Head of caudate nucleus (tissue), 42 donors: ENCODE measurements at places on chromosomes 2 and 18.

DNA sequence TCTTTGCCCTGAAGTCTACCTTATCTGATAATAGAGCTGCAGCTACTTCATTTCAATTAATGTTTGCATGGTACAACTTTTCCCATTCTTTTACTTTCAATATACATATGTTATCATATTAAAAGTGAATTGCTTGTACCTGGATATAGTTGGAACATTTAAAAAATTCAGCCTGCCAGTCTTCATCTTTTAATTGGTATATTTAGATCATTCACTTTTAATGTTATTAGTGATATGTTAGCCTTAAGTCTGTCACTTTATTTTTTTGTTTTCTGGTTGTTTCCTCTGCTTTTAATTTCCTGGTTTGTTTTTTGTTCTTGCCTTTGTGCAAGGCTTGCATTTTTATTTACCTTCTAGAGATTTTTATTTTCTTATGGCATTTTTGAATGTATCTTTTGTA, 158.2 kb downstream of the GALNT1 start:
- DNase-seq, result no peak

- DNase-seq, result no peak
These were observed 11.0 kb upstream of the LRRFIP1 start for GRCh38 chr2:237616373-237616733.

GRCh38 chr2:99613980-99614379, 124.2 kb upstream of the REV1 start:
- DNase-seq, result no peak

DNA sequence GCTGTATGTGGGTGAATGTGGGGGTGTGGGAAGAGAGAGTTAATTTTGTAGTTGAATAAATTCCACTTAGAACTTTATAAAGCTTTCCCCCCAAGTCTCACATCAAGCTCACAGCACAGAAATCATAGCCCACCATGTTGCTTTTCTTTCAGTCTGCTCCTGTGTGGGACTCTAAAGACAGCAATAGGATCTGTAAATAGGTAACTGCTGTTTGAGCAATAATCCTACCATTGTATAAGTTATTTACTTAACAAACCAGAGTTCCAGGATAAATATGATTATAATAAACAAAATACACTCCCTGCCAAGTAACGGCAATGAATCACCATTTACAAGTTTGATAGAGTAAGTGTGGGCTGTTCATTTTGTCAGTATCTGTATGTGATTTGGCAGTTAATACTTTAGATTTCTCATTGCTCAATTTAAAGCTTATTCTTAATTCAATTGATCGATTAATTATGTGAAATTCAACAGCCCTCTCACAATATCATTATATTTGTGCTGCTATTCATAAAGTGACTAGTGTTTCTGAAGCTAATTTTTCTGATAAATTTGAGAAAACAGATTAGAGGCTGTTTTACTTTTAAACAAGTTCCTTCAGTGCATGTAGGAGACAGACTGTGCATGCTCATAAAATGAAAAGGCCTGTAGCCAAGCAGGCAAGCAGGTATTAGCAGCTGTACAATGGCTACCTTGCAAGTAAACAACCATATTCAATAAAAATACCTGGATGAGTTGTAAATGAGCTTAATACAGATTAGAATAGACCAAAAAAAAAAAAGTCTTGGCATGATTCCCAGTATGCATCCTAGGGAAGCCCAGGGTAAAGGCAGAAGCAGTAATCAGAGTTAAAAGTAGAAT, 142.7 kb downstream of the PDE11A start:
- DNase-seq, result no peak

DNA sequence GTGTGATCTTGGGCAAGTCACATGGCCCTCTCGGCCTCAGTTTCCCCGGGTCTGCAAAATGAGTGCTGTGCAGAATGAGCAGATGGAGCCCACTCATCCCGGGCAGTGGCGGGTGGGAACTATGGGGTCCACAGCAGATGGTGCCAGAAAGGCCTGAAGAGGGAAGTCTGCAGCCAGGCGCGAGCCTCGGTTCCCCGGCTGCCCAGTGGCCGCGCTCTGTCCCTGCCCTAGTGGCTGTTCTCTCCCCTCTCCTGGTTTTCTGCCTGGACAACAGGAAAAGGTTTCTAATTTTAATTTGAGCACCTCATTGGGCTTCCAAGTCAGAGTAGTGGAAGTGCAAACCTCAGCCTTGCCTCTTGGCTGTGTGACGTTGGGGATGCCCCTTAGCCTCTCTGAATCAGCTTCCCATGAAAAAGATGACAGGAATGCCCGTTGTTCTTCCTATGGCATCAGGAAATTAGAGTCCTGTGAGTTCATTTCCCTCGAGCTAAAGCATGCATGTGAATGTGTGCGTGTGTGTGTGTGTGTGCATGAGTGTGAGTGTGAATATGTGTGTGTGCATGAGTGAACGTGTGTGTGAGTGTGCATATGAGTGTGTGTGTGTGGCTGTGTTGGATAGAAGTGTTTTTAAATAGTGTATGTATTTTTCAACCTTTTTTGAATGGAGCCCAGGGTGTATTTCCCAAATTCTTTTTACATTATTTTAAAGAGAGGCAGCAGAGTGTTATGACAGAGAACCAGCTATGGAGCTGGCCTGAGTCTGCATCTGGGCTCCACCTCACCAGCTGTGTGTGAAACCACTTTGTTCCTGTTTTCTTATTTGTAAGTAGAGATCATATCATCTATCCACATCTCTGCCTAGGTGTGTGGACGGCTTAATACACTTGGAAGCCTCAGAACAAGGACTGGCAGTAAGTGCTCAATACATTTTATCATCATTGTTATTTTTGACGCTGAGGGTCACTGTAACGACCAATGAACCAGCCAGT, 41.3 kb downstream of the RRM2 start:
- no peak for DNase-seq

DNA sequence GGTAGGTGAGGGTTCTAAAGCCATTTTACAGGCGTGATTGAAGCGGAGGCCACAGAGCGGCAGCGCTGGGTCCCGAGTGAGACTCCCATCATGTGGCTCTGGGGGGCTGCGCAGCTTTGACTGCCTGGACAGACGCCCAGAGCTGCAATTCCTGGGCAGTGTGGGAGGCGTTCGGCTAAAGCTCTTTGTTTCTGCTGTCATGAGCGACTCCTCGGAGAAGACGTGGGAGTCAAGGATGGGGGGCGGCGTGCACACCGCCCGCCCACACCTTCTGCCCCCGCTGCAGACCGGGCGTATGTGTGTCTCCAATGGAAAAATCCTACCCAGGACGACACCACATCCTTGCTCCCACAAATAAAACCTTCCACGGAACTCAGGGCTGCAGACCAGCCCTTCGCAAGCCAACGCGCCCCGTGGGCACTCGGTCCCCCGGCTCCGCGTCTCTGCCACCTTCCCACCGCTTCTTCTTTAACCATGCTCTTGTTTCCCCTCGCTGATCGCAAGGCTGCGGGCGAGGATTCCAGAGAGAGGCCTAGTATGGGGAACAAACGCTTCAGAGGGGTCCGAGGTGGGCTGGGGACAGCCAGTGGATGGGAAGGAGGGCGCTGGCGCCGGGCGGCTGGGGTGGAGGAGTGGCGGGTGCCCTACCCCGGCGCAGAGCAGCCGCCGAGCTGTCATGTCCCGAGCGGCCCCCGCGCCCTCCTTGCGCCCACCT, 680 bp upstream of the LBH start:
- peak; percentile 29 for DNase-seq

DNA sequence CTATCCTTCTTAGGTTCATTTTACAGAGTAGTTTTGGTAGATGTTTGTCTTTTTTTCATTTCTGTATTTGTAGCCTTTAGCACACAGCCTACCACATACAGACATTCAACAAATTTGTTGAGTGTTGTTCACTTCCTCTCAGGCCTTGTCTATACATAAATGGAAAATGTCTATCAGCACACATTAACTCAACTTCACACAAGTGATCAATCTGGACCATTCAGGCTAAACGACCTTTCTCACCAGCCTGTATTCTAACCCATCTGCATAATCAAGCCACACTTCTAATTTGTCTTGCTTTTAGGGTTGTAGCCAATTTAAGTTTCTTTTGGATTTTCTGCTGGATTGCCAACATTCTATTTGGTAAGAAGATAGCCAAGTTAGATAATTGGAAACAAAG, 59.9 kb upstream of the DARS1 start:
- DNase-seq, result no peak

- DNase-seq, result peak; percentile 60
These were observed 1060.6 kb upstream of the FANCL start for GRCh38 chr2:59301466-59302402.

GRCh38 chr2:216113572-216113971, 4.4 kb downstream of the XRCC5 start:
- no peak for DNase-seq

DNA sequence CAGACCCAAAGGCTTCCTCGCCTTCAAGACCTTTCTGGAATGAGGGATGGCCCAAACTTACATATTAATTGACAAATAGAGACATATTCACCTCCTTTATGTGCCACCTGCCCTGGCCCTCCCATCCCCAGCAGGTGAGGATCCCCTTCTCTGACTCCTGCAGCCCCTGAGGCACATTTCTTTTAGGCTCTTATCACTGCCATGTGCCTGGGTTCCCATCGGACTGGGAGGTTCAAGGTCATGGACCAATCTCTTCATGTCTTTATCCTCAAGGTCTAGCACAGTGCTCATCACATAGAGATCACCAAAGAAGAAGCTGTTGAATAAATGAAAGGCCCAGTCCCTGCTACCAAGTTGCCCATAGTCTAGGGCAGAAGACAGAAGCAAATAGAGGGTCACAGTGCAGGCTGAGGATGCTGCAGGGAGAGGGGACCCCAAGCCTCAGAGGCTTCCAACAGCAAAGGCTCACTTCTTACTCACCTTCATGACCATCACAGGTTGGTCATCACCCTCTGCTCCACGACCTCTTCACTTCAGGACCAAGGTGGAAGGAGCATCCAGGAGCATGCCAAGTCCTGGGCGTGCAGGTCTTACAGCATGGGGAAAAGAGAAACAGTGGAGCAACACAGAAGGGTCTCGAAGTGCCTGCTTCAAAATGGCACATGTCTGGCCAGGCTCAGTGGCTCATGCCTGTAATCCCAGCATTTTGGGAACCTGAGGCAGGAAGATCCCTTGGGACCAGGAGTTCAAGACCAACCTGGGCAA, 193.9 kb downstream of the SMAD2 start:
- DNase-seq, result no peak

DNA sequence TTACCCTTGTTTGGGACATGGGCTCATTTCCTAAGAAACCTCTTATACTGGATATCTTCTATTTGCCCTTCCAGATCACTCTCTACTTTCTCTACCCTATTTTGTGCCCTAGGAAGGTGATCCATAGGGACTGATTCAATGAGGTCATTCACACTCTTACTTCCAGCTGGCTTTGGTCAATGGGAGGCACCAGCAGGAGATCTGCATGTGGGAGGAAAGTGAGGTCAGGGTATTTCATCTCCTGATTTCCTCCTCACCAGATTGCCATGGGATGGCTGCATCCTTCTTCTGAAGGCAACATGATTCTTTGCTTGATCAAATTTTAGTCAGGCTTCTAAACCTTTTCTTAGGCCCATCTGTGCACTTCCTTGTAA, 15.2 kb downstream of the M1AP start:
- no peak for DNase-seq

DNA sequence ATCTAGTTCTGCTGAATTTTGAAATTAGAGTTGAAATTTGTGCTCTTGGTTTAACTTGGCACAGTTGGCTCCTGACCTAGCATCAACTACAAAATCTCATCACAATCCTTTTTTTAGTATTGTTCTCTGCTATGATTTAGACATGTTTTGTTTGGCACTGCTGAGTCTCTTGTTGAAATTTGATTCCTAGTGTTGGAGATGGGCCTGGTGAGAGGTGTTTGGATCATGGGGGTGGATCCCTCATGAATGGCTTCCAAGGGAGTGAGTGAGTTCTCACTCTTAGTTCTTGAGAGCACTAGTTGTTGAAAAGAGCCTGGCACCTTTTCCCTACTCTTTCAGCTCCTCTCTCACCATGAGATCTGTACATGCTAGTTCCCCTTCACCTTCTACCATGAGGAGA, 605.6 kb upstream of the SLC39A10 start:
- DNase-seq, result no peak

DNA sequence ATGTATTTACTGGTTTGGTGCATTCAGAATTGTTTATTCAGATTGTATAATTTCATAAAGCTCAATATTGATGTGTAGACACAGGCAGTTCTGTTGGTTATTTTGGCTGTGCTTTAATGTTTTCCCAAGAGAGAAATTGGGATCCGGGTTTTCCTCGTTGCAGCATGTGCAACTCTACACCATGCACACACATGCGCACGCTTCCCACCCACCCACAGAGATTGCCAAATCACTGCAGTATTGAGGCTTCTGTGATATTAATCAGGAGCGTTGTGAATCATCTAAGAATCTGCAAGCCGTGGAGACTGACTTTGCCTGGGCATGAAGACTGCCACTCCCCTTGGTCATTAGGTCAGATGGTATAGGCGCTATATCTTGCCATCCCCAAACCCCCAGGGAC, 571.5 kb downstream of the SLC4A3 start:
- no peak for DNase-seq

- no peak for DNase-seq
These were observed 68.5 kb upstream of the WDR75 start for GRCh38 chr2:189372688-189373257.

- DNase-seq, result no peak
These were observed 360.9 kb downstream of the LPIN1 start for GRCh38 chr2:12107321-12107720.

- no peak for DNase-seq
These were observed 439.1 kb upstream of the HNMT start for GRCh38 chr2:137525132-137525531.

- no peak for DNase-seq
These were observed 297.4 kb upstream of the GCFC2 start for GRCh38 chr2:76008001-76008702.

DNA sequence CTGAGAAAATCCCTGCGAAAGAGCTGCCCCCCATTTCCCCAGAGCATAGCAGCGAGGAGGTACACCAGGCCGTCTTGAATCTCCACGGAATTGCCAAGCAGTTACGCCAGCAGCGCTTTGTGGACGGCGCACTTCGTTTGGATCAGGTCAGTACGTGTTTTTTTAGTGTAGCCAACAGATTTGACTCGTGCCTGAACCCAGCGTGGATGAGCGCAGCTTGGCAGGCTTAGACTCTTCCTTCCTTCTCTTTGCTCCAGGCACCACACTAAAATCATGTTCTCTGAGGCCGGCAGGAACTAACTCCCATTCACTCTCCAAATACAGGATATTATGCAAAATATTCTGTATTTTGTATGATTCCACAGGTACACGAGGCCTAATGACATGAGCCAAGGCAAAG, 115.3 kb upstream of the ALPP start:
- no peak for DNase-seq

DNA sequence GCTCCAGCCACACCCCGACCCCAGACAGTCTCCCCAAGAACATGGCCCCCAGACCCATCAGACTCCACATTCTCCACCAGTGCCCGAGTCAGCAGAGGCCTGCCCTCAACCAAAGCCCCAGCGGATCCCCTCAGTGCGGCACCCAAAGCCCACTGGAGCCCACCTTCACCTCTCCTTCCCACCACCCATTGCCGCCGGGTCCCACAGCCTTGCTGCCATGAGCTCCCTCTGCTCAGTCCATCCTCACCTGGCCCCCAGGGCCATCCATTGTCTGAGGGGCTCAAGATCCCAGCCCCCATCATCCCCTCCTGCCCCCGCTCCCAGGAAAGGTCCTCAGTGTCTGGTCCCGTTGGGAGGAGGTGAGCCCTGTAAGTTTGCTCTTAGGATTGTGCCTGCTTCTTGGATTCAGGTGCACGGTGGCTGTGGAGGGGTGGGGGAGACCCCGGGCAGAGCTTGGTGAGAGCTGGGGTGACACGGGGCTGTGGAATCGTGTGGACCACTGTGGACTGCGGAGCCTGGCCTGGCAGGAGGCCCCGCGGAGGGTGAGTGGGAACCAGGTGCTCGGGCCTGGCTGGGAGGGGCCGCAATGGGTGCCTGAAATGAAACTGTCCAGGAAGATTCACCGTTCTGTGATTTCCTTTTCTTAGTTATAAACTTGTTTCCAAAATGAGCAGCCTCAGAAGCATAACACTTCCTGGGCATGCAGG, 32.7 kb upstream of the GPC1 start:
- DNase-seq, result no peak
